ENCODE measurements at places on chromosomes 7 and 10.

GRCh38 chr7:100509231-100509630 is 25.5 kb downstream of the NYAP1 start:
- no peak for DNase-seq

GRCh38 chr10:127798111-127798510 is 61.1 kb downstream of the FOXI2 start:
- no peak for DNase-seq

DNA sequence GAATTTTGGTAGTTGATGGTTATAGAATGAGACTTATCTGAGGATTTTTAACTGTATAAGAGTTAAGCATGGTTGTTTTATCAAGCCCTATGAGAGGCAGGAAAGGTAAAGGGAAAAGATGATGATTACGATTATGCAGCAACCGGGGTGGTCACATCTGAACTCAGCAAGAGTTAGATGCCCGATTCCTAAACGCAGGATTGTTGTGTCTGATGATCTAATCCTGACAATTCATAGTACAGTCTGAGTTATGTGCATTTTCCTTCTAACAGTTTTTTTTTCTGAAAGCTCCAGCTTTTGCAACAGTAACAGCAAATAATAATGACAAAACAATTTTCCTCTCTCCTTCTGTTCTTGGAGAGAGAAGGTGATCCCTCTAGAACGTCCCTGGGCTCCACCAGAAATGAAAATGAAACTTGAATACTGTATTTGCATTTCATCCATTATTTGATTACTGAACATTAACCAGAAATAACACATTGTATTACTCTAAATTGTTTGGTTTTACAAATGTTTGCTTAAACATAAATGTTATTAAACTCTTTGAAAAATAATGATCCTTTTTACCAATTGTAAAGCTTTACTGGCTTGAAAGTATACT is 176.5 kb upstream of the CCDC6 start:
- no peak for DNase-seq

DNA sequence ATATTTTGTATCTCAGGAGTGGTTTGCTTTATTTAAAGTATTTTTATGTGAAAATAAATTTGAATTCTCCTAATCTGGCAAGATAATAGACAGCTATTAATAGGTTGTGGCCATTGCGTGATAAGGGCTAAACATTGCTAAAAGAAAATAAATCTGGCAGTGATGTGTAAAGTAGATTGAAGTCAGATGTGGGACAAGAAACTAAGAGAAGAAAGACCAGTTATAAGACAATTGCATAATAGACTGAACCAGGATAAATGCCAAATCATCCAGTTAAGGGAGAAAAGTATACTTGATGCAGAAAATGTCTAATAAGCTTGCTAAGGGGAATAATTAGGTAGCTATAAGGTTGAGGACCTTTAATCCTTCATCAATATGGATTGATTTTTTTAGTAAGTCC is 197.5 kb upstream of the CSTF2T start:
- DNase-seq = no peak

DNA sequence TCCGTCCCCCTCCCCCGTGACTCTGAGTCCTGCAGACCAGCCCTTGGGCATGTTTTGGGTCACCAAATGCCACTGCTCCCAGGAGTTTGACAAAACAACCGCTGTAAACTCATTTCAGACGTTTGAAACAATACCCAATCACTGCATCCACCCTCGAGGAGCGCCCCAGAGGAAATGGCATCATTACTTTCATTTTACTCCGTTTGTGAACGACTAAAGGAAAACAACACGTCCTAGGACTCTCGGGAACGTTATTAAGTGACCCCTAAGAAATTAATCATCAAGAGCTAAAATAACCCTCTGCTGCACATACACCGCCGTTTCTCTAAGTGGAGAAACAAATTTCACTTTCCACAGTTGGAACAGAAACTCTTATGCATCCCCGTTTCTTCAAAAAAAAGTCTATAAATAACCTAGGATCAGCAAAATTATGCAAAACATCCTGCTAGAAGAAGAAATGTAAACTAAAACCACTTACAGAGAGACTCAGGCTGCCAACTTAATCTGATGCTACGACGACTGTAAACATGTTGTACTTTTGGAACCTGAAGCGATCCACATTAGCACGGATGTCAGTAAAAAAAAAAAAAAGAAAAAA is 109.9 kb upstream of the EFCAB10 start:
- no peak for DNase-seq

GRCh38 chr7:63071396-63071795 is 927.3 kb upstream of the ZNF722 start:
- no peak for DNase-seq

GRCh38 chr10:91976317-91977051 is 52.9 kb downstream of the BTAF1 start:
- DNase-seq = no peak

GRCh38 chr7:155942226-155942950 is 130.1 kb upstream of the SHH start:
- DNase-seq = no peak

GRCh38 chr7:111736552-111736874 is 174.2 kb upstream of the IMMP2L start:
- no peak for DNase-seq

DNA sequence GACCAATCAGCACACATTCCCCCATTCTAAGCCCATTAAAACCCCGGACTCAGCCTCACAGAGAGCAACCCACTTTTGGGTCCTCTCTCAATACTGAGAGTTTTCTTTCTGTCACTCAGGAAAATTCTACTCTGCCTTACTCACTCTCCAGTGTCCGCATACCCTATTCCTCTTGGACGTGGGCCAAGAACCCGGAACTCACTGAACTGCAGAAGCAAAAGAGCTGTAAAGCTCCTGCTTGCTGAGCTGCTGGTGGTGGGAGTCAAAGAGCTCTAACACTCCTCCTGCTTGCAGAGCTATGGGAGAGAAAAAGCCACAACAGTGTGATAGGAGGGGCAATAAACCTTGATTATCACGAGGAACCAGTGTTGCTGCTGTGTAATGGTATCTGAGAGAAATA is 386.9 kb downstream of the POM121L12 start:
- DNase-seq = no peak

DNA sequence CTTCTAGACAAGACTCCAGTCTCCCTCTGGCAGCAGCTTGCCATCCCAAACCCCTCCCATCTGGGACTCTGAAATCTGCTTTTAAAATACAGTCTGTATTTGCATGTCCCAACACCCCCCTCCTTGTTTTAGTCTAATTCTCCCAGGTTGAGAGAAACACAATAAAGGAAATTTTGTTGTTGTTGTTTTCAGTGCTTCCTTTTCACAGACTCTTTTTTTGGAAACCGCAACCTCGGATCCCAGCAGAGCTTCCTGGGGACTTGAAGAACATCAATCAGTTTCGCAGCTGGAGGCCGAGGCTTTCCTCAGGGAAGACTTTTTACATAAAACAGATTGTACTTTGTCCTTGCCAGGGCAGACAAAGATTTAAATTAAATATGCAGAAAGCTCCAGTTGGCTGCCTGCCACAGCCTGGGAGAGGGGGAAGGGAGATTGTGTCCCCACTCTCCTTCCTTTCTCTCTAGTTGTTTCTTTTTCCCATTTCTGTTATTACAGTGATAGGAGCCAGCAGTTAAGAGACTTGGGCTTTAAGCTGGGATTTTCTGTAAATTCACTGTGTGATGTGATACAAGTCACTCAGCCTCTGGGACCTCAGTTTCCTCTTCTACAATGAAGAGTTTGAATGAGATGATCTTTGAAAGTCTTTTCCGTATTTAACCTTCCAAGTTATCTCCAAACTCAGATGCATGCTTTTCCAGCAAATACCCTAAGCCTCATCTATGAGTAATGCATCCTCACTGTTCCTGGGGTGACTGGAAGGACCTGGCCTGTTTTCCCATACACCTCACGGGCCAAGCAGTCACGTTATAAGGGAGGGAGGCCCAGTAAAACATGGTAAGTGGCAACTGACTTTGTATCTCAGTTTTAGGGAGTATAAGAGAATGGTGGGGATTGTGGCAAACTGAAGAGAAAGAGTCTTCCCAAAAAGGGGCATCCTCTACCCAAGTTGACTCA is 192.3 kb downstream of the REEP3 start:
- no peak for DNase-seq

DNA sequence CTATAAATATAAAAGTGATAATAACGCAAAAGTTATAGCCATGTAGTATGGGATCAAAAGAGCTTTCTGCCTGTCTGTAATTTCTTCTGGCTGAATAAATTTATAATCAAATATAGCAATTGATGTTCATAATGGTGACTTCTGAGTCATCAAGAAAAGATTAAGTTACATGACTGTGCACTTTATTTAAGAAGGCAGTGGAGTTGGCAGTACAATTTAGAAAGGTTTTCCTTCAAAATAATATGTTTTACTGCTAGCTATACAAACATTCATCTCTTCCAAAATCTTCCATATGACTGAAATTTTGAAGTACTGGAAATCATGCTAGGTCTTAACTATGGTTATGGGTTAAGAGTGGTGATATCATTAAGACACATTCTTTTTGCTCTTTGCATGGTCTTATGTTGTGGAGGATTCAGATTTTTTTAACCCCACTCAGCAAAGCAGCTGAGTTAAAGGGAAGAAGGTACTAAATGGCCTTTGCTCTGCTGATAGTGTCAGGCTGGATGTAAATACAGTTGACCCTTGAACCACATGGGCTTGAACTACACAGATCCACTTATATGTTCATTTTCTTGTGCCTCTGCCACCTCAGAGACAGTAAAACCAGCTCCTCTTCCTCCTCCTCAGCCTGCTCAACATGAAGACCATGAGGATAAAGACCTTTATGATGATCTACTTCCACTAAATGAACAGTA is 323.6 kb downstream of the BBS9 start:
- DNase-seq = no peak

DNA sequence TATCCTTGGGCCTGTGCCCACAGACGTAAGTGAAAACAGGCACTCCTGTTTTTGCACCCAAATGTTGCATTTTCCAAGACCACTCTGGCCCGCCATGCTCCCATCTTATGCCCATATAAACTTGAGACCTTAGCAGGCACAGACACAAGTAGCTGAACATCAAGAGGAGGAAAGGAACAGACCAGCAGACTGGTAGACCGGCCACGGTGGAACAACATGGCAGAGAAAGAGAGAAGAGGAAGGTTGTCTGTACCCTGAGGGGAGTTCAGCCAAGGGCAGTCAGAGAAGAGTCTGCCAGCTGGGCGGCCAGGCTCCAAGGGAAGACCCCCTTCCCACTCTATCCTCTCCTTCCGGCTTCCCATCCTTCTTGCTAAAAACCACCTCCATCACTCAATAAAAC is 85.3 kb downstream of the GPR37 start:
- no peak for DNase-seq

GRCh38 chr10:78937800-78938694 is 130.7 kb upstream of the ZMIZ1 start:
- no peak for DNase-seq

GRCh38 chr10:118993214-118993613 is 36.3 kb upstream of the NANOS1 start:
- no peak for DNase-seq

DNA sequence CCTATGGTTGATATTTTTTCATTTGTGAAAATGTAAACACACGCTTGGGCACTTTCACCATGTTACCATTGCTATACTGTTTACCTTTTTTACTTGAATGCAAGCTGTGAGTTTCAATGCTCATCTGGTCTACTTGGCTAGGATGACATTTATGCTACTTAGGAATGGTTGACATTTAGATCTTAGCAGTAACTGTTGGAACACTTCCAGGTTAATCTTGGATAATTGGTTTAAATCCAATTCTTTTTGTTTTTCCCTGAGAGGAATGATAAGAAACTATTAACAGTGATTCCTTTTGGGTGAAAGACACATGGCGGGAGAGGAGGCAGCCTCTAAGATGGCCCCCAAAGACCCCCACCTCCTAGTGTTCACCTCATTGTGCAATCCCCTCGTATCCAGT is 51.4 kb upstream of the AMPH start:
- DNase-seq = no peak

GRCh38 chr10:129396021-129396722 is 70.9 kb upstream of the MGMT start:
- DNase-seq = no peak

DNA sequence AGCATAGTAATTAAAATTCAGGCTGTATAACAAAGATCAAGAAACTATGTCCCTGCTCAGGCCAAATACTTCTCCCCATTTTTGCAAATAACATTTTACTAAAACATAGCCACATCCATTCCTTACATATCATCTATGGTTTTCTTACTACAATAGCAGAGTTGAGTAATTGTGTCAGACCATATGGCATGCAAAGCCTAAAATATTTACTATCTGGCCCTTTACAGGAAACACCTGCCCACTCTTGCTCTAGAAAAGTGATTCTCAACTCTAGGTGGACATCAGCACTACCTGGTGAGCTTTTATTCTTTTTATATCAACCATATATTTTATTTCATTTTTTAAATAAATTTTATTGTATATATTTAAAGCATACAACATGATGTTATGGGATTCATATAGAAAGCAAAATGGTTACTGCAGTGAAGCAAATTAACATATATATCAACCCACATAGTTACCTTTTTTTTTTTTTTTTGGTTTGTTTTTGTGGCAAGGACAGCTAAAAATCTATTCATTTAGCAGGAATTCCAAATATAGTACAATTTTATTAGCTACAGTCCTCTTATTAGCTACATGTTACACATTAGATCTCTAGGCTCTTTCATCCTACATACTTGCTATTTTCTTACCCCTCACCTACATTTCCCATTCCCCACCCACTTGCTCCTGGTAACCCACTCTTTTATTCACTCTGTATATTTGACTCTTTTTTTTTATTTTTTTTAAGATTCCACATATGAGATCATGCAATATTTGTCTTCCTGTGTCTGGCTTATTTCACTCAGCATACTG is 19.6 kb downstream of the ABI1 start:
- DNase-seq = no peak

GRCh38 chr7:24755541-24756407 is 1.5 kb downstream of the GSDME start:
- no peak for DNase-seq

GRCh38 chr10:62083412-62084267 is 182.1 kb downstream of the ARID5B start:
- no peak for DNase-seq

GRCh38 chr7:144842377-144842851 is 6.6 kb upstream of the TPK1 start:
- no peak for DNase-seq

Data from stimulated activated CD8-positive, alpha-beta memory T cell treated with anti-CD3 and anti-CD28 coated beads, Interleukin-15, amount 100 ng/mL, for 4 hours (primary cell).